Effector memory CD8-positive, alpha-beta T cell (primary cell): ENCODE measurements at places on chromosomes 13 and 19.

DNA sequence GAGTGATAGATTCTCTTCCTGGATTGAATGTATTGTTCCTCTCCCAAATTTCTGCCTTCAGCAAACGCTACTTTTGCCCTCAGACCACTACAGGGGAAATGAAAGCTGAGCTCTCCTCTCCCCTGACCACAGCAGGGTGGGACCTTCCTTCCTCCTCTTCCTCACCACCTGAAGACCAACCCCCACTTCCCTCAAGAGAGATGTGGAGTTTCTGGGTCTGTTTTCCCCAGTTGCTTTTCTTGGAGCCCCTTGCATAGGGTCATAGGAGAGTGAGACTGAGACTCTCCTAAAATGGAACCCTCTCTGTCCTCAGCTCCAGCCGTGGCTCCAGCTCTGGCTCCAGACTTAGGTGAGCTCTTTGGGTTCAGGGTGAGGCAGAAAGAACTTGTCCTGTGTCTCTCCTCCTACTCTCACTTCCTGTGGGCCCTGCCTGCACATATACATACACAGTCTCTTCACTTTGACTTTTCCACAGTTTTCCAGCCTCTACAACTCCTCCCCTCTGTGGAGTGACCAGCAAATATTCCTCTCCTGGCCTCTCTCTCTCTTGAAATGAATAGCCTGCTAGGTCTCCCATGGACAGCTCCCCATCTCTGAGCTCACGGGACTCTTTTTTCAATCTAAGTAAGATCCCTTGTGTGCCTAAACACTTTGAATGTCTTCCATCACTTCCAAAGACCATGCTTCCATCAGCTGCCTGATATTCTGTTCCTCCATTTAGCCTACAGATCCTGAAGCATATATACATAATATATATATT lies 19.2 kb upstream of the ZNF175 start:
- no peak overlapping the region for H3K4me3 ChIP-seq
- H3K27ac ChIP-seq: no peak overlapping the region
- peaks cover 13% of the 10 kb centered on the region for H3K4me1 ChIP-seq
- peaks cover 88% of the 10 kb centered on the region for H3K27me3 ChIP-seq
- no peak for DNase-seq

DNA sequence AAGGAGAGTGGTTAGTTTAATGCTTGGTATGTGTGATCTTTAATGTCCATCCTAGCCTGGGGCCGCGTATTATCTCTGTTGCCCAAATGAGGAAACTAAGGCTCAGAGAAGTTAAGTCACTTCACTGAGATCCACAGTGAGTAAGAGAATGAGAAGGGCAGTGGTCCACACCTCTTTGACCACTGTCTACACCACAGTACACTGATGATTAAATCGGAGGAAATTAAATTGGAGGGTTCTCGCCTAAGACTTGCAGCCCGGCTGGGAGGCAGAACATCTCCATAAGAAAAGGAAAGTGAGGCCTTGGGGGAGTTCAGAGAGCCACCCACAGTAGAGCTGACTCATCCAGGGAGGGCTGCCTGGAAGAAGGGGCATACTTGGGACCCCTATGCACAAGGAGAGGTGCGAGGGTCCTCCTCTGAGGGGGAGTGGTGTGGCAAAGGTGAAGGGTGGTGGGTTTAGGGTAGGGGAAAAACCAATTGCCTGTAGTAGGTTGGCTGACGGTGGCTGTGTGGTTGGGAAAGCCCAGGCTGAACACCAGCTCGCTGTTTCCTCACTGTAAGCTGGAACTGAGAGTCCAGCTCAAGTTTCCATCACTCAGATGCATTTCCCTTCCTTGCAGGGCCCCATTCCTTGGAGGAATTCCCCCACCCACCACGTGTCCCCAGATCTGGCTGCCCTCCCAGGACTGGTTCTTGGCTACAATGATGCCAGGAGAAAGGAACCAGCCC lies 15.0 kb upstream of the DHRS12 start:
- no peak for DNase-seq
- H3K4me3 ChIP-seq: peak overlapping the region; percentile 36
- no peaks in the 10 kb centered on the region for H3K36me3 ChIP-seq
- peak overlapping the region; percentile 76 for H3K27ac ChIP-seq

GRCh38 chr13:34853161-34853560 lies 88.9 kb upstream of the NBEA start:
- no peak overlapping the region for H3K4me3 ChIP-seq
- no peaks in the 10 kb centered on the region for H3K4me1 ChIP-seq
- H3K36me3 ChIP-seq: no peaks in the 10 kb centered on the region
- H3K27ac ChIP-seq: no peak overlapping the region
- H3K27me3 ChIP-seq: no peaks in the 10 kb centered on the region
- no peak for DNase-seq

DNA sequence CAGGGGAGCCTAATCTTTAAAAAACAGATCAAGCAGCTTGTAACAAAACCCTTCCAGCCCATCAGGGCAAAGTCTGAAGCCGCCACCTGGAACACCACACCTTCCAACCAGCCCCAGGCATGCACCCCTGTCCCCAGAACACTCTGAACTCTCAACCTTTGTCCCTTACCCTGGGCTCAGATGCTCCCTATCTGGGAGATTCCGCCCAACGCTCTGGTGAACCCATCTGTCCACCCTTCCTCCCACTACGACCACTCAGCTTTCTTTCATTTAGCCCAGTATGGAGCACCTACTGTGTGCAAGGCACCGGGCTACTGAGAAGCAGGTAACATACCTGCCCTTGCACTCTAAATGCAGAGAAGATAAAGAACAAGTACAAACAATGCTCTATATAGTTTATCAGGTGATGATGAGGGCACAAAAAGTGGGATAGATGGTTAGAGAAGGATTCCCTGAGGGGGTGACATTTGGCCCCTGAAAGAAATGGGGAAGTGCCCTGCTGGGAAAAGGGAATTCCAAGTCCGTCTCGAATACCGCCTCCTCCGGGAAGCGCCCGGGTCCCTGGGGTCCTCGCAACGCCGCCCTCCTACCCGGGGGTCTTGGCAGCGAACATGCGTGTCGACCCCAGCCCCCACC lies 629 bp downstream of the PEPD start:
- peaks cover 10% of the 10 kb centered on the region for H3K27me3 ChIP-seq
- peak overlapping the region; percentile 70 for H3K27ac ChIP-seq
- peaks cover 31% of the 10 kb centered on the region for H3K4me1 ChIP-seq
- DNase-seq: no peak
- peak overlapping the region; percentile 87 for H3K4me3 ChIP-seq

DNA sequence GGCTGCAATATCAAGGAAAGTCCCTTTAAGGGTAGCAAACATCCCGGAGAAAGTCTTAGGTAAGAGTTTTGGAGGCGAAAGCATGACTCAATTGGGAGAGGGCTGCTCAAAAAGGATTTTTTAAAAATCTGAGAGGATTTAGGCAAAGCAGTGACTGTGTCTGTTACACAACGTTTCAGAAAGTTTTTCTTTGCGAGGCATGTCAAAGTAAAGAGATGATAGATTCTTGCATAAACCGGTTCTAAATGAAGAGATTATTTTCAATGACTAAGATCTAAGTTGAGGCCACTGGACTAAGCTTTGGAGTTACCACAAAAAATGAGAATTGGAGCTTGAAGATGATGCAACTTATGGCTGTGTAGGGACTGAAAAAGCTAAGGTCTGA lies 43.7 kb upstream of the ENOX1 start:
- H3K27ac ChIP-seq: no peak overlapping the region
- no peaks in the 10 kb centered on the region for H3K4me1 ChIP-seq
- no peak for DNase-seq
- peaks cover 3% of the 10 kb centered on the region for H3K36me3 ChIP-seq

- H3K4me3 ChIP-seq: no peak overlapping the region
- DNase-seq: no peak
- no peak overlapping the region for H3K27ac ChIP-seq
Measured at GRCh38 chr19:6580313-6580712, 10.6 kb downstream of the CD70 start.

DNA sequence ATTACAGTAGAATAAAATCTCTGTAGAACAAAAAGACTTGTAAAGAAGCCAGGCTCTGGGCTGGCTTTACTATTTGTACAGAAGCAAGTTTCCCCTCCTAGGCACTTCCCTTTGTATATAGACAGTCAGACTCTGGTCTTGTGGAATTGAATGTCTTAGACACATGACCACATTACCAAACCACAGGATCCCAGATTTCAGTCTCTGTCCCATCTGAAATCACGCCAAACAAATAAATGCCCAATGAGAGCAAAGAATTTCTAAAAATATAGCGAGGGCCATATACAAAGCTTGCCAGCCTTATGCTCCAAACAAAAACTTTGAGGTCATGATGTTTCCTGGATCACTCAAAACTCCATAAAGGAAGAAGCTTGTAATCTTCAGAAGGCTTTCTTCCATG lies 23.9 kb downstream of the CCDC70 start:
- H3K27me3 ChIP-seq: peaks cover 23% of the 10 kb centered on the region
- no peak overlapping the region for H3K27ac ChIP-seq
- DNase-seq: no peak
- H3K4me1 ChIP-seq: no peaks in the 10 kb centered on the region

DNA sequence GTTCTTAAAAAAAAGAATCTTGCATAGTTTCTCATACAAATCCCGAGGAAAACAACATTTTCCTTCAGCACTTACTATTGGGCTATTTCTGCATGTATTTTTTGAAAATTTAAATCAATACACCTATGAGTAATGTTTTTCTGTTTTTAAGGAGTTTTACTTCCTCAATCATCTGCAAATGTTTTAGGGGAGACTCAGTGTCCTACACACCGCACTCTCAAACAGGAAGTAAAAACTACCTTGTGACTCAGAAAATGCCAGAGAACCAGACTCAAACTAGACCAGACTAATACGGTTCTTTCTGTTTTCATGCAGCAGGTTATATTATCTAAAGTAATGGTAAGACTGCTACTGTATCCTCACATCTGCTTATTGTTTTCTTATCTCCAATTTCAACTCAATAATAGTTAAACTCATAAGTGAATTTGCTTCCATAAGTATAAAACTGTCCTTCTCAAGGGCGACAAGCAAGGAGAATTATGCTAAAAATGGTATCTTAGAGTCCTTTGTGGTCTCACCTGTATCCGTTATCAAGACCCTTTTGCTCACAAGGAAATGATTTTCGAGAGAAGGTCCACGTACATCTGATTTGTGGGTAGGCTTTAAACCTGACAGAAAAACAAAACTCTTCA lies 52.5 kb downstream of the FLT3 start:
- H3K27ac ChIP-seq: no peak overlapping the region
- no peaks in the 10 kb centered on the region for H3K36me3 ChIP-seq
- DNase-seq: no peak
- no peak overlapping the region for H3K4me3 ChIP-seq
- H3K27me3 ChIP-seq: peaks cover 13% of the 10 kb centered on the region
- H3K4me1 ChIP-seq: peaks cover 6% of the 10 kb centered on the region

DNA sequence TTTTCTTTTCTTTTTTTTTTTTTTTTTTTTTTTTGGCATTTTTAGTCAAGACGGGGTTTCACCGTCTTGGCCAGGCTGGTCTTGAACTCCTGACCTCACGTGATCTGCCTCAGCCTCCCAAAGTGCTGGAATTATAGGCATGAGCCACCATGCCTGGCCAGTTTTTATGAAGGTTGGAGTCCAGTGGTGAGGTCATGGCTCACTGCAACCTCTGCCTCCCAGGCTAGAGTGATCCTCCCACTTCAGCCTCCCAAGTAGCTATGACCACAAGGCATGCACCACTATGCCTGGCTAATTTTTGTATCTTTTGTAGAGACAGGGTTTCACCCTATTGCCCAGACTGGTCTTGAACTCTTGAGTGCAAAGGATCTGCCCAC lies 4.2 kb downstream of the SNRPA start:
- peaks cover 71% of the 10 kb centered on the region for H3K36me3 ChIP-seq
- H3K27me3 ChIP-seq: no peaks in the 10 kb centered on the region
- no peak for DNase-seq
- peak overlapping the region; percentile 97 for H3K4me3 ChIP-seq
- peak overlapping the region; percentile 94 for H3K27ac ChIP-seq
- peaks cover 55% of the 10 kb centered on the region for H3K4me1 ChIP-seq

- H3K4me1 ChIP-seq: no peaks in the 10 kb centered on the region
- no peaks in the 10 kb centered on the region for H3K27me3 ChIP-seq
- DNase-seq: no peak
- no peak overlapping the region for H3K27ac ChIP-seq
- H3K36me3 ChIP-seq: no peaks in the 10 kb centered on the region
Measured at GRCh38 chr13:65508338-65508737, 1721.8 kb downstream of the PCDH9 start.

GRCh38 chr19:32773126-32773525 lies 53.6 kb downstream of the TDRD12 start:
- no peaks in the 10 kb centered on the region for H3K36me3 ChIP-seq
- H3K4me3 ChIP-seq: no peak overlapping the region
- H3K4me1 ChIP-seq: no peaks in the 10 kb centered on the region

DNA sequence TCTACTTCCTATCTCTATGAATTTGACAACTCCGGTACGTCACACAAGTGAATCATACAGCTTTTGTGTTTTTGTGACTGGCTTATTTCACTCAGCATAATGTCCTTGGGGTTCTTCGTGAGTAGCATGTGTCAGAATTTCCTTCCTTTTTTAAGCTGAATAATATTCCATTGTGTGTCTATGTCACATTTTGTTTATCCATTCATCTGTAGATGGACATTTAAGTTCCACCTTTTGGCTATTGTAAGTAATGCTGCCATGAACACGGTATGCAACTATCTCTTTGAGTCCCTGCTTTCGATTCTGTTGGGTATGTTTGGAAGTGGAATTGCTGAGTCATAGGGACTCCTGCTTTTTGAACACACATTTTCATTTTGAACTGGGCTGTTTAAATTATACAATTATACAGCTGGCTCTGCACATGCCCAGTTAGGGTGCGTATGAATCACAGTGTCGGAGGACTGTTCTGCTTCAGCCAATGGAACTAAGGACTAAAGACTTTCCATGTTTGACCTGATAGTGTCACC lies 43.0 kb upstream of the C13orf42 start:
- DNase-seq: no peak
- no peak overlapping the region for H3K27ac ChIP-seq
- H3K4me1 ChIP-seq: no peaks in the 10 kb centered on the region
- H3K27me3 ChIP-seq: peaks cover 76% of the 10 kb centered on the region

DNA sequence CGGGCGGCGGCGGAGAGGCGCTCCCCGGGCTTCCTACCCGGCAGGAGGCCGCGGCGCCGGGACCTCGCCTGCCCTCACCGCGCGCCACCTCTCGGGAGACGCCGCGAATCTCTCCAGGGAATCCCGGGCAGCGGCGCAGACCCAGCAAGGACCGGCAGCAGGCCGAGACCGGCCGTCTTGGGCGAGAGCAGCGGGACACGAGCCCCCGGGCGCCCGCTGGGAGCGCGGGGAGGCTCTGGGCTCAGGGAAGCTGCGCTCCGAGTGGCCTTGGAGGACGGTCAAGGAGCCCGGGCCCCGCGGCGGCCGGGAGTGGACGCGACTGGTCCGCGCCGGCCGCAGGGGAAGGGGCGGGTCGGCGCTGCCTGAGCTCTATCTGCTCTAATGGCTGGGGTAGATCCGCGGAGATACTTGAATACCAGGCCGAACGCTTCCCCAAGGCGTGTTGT lies 14.7 kb downstream of the CDX2 start:
- no peaks in the 10 kb centered on the region for H3K36me3 ChIP-seq
- no peak overlapping the region for H3K27ac ChIP-seq
- H3K4me1 ChIP-seq: peaks cover 7% of the 10 kb centered on the region
- DNase-seq: no peak

DNA sequence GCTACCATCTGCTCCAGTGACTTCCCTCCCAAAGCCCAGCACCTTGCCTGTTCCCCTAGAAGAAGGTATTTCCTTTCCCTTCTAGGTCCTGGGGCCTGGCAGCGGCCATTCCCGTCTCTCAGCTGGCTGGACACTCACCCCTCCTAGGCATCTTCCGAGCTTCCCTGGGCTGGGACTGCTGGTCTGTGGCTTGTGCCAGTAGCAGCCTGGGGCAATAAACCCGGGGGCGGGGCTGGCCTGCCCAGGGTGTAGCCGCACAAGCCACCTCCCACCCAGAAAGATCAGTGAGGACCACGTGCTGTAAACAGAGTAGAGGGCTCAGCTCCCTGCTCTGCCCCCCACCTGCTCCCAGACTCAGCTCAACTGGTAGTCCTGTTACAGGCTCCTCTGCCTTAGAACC lies 15.0 kb downstream of the LIPE start:
- no peak overlapping the region for H3K4me3 ChIP-seq
- H3K4me1 ChIP-seq: peaks cover 18% of the 10 kb centered on the region
- no peak for DNase-seq
- H3K27me3 ChIP-seq: no peaks in the 10 kb centered on the region
- H3K27ac ChIP-seq: peak overlapping the region; percentile 61
